ENCODE measurements at places on chromosomes 7 and 10. TPM values are rescaled to one million over a fixed set of nuclear protein-coding genes. Genes with fewer than 3 reads are reported as not detected.

Gene MORN4
- 5.0 TPM for total RNA-seq

Gene VIPR2
- not detected for total RNA-seq

Gene SPDYE11
- total RNA-seq: not detected

Gene ZNF467
- total RNA-seq: 0.22 TPM

Gene ENTPD7
- 32.5 TPM for total RNA-seq

Gene IFRD1
- 57.2 TPM for total RNA-seq

Gene SHTN1
- 1.8 TPM for total RNA-seq

Gene SOSTDC1
- total RNA-seq: not detected

Gene C7orf33
- total RNA-seq: not detected

Gene ADRB1
- total RNA-seq: not detected

Gene IFIT1B
- total RNA-seq: not detected

Gene DPCD
- total RNA-seq: 70.0 TPM

Gene FAM131B
- total RNA-seq: 2.3 TPM

Gene AKR1C8
- not detected for total RNA-seq

Gene TRAPPC14
- 10.9 TPM for total RNA-seq

Gene PNLIPRP1
- total RNA-seq: not detected

Gene AGAP4
- total RNA-seq: 2.6 TPM

All from uterine smooth muscle cell (primary cell).